Activated CD4-positive, alpha-beta T cell treated with anti-CD3 and anti-CD28 coated beads, Interleukin-2, amount 10 ng/mL, durations not matched to agents 24 days and 14 days (primary cell): ENCODE measurements at places on chromosomes 7 and 10. TPM values are rescaled to one million over a fixed set of nuclear protein-coding genes. Genes with fewer than 3 reads are reported as not detected.

The C10orf105 gene
- total RNA-seq, result 0.26 and 0.33 TPM in 2 replicates

The DOCK4 gene
- 0.33 and 0.89 TPM in 2 replicates for total RNA-seq

The TRPV5 gene
- total RNA-seq, result not detected in 2 replicates

The WDR86 gene
- not detected in 2 replicates for total RNA-seq

The ZNF365 gene
- total RNA-seq, result not detected in 2 replicates

The HTR5A gene
- not detected in 2 replicates for total RNA-seq

The MYL10 gene
- total RNA-seq, result not detected in 2 replicates

The IDI2 gene
- not detected in 2 replicates for total RNA-seq

The SYNPO2L gene
- total RNA-seq, result 0.05 TPM in 1 of 2 replicates, not detected in the other

The AKR1C1 gene
- total RNA-seq, result 0.62 and 1.0 TPM in 2 replicates

GRCh38 chr7:127264219-127264618 is 11.5 kb upstream of the GRM8 start:
- no peak for DNase-seq

DNA sequence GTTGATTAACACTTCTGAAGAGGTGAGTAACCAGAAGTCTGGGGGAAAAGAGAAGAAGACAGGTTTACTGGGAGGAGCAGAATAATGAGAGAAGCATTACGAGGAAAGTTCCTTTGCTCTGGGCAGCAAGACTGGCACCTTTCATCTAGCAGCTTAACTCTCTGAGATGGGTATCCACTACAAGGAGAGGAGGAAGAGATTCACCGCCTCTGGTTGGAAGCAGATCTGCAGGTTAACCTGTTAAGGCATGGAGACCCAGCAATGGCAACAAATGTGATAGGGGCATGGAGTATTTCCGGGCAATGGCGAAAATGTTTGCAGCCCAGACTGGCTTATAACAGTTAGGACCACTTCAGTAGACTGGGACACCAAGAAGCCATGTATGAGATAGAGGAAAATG is 162.2 kb downstream of the TFEC start:
- DNase-seq, result no peak

DNA sequence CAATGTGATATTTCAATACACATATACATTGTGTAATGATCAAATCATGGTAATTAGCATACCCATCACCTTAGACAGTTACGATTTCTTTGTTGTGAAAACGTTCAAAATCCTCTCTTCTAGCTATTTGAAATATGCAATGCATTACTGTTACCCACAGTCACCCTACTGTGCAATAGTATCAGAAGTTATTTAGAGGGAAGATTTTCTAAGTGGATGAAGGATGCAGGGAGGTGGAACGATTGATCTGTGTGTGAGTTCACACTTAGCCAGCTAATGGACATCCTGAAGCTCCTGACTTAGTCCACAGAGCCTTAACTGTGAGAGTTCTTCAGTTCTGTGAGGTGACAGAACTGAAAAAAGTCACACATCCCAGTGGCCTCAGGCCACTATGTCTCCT is 97.2 kb upstream of the LAMB4 start:
- DNase-seq, result no peak

DNA sequence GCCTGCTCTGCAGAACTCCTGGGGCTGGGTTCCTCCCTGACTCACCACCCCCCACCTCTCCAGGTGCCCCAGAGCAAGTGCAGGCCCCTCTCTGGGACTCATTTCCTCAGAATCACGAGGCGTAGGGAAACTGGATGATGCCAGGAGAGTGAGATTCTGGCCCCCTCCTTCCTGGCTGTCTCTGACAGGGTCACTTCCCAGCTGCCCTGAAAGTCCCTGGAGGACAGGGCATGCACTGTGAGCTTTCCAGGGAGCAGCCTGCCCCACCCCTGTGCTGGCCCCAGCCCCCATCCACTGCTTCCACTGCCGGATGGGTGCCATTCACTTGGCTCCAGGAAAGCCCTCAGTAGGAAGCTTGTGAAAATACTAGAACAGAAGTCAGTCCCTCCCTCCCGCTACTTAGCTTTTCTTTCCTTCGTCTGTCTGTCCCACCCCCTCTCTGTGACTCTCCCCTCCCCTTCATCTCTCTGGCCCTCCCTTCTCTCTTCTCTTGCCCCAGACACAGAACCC is 10.4 kb downstream of the TACR2 start:
- DNase-seq, result no peak

GRCh38 chr10:115950320-115950719 is 322.7 kb downstream of the GFRA1 start:
- no peak for DNase-seq

DNA sequence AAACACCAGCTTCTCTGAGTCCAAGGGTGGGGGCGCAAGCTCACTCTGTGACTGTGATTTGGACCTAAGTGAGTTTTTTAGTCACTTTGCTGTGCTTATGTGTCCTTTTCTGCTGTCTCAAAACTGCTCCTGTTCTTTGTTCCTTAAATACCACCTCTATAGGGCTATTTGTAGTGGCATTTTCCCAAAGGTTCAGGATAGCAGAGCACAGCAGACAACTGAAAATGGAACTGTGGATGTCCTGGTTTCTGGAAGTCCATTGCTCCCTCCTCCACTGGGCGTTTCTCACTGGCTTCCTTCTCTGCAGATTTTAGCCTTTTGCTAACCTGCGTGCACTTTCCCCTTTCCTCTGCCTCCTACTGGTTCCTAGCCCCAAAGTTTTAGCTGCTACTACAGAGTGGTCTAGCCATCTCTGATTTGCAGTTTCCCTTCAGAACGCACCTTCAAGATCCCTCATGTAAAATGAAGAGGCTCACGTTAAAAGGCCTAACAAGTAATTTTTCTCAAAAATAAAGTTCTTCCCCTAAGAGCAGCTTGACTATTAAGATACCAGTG is 25.6 kb downstream of the BLVRA start:
- DNase-seq, result no peak

- DNase-seq, result no peak
Observed at GRCh38 chr10:102545997-102546396, 42.2 kb downstream of the SUFU start.

- DNase-seq, result no peak
Observed at GRCh38 chr7:101663747-101664146, 34.7 kb upstream of the MYL10 start.

GRCh38 chr10:423178-423577 is 266.3 kb downstream of the DIP2C start:
- no peak for DNase-seq

GRCh38 chr10:5532618-5533097 is 7.9 kb downstream of the CALML3 start:
- DNase-seq, result no peak

GRCh38 chr10:124057601-124058000 is 35.8 kb downstream of the CHST15 start:
- no peak for DNase-seq

- no peak for DNase-seq
Observed at GRCh38 chr10:122188706-122189105, 82.4 kb upstream of the BTBD16 start.

GRCh38 chr7:4747746-4748145 is 27.7 kb upstream of the AP5Z1 start:
- no peak for DNase-seq

- no peak for DNase-seq
Observed at GRCh38 chr7:12638851-12639456, 48.5 kb upstream of the ARL4A start.

GRCh38 chr7:38339953-38340819 is 66.8 kb upstream of the TARP start:
- no peak for DNase-seq

DNA sequence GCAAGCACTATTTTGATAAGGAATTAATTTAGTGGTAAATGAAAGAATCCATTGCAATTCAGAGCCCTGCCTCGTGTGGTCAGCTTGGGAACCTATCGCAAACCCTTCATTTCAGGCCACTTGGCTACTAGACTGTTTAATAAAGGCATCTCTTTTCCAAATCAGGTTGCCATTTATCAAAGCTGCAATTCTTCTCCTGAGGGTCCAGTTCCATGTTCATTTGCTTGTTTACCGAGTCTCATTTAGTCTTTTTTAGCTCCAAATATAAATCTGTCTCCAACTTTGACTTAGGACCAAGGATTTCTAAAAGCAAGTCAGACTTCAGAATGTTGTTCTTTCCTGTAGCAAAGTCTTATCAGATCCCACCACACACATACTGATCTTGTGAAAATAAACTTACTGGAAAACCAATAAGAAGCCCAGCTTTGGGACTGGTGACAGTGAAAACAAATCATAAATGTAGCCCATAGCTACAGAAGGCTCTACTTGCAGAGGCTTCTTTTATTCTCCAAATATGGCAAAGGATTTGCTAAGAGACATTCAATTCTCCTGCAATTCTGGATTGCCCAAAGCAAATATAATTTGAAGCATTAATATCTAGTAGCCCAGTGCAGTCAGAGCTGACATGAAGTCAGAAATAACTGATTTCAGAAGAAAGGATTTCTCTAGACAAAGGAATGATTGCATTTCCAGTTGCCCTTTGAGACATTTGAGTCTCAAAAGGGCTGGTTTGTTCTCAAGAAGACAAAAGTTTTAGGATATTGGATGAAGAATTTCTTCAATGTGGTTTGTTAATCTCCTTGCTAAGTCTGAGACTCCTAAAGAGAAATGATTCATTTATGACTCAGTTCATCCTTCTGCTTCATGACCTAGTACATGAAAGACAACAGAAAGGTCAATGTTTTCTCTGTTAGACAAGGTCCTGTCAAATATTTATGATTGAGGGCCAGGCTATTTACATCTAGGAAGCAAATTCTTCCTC is 28.0 kb downstream of the PPP1R3C start:
- no peak for DNase-seq

DNA sequence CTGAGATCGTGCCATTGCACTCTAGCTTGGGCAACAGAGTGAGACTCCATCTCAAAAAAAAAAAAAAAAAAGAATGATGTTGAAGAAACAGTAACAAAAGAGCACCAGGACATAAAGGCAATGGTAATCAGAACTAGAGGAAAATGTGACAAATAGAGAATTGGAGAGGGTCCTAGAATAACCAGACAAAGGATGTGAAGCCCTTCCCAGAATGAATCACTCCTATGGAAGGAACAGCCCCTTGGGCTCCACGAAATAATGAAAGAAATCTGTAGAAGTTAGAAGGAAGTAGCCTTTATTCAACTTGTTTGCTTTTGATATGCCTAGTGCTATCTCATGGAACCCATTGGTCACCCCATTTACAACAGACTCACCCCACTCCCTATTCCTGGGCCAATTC is 169.2 kb downstream of the SUGCT start:
- DNase-seq, result no peak

DNA sequence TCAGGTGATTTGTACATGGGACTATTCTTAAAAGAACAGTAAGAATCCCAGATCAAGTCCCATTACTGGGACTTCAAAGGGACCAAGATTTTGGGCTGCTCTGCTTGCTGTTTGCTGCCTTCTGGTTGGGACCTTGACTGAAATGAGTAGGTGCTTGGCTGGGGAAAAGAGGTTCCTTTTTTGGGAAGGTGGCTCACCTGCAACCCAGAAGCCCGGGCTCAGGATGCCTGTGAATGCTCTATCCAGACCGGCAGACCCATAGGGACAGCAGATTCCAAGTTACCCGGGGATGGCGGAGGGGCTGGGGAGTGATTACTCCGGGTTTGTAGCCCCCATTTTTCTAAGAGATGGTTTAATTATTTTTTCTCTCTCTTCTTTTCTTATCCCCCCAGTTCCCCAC is 104.0 kb downstream of the CPXM2 start:
- no peak for DNase-seq

DNA sequence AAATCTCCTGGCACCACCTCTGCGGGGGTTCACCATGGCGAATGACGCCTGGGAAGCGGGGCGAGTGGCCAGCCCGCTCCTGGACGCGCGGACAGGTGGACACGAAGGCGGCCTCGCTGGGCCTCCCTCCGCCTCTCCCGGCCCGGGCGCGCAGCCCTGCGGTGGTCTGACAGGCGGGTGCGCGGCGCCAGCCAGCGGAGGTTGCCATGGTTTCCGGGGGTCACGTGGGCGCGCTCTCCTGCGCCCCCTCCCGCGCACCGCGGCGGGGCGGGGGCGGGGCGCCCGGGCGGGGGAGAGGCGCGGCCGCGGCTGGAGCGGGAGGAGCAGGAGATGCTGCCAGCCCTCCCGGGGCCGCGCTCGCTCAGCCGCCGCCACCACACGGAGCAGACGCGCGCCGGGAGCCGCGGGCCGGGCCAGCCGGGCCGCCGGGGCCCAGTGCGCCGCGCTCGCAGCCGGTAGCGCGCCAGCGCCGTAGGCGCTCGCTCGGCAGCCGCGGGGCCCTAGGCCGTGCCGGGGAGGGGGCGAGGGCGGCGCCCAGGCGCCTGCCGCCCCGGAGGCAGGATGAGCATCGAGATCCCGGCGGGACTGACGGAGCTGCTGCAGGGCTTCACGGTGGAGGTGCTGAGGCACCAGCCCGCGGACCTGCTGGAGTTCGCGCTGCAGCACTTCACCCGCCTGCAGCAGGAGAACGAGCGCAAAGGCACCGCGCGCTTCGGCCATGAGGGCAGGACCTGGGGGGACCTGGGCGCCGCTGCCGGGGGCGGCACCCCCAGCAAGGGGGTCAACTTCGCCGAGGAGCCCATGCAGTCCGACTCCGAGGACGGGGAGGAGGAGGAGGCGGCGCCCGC is at the start of gene PRKAR2B:
TSS of gene PRKAR2B (plus strand) at position 359 of the 848 bp plus-strand sequence. CDS start at position 562, 203 bp downstream.
- DNase-seq, result peak; percentile 92

DNA sequence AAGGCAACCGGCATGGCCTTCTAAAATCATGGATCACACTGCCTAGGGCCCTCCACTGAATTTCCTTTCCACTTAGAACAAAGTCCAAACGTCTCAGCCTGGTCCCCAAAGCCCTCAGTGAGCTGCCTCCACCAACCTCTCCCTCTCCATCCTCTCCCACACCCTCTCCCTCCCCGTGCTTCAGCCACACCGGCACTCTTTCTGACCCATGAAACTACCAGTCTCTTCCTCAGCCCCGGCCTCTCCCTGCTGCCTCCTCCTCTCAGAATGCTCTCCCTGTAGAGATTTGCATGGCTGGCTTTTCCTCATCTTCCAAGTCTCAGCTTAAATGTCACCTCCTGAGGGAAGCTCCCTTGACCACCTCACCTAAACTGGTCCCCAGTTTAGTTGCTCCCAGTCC is 219.0 kb upstream of the ZMIZ1 start:
- DNase-seq, result no peak

DNA sequence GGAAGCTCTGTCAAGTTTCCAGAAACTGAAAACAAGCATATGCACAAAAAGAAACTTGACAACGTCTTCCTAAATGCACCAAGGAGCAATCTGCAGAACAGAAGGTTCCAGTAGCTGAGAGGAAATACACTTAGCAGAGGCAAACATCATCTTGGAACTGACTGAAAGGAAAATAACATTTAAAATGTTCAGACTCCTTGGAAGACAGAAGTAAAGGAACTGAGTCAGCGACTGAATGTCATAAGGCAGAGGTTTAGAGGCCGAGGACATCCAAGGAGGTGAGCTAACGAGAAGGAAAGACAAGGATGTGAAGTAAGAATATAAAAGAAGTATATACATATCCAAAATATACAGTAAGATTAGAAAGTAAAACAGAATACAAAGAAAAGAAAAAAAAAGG is 24.1 kb downstream of the SEMA3D start:
- no peak for DNase-seq

GRCh38 chr10:4213441-4213840 is 428.4 kb upstream of the KLF6 start:
- DNase-seq, result no peak

DNA sequence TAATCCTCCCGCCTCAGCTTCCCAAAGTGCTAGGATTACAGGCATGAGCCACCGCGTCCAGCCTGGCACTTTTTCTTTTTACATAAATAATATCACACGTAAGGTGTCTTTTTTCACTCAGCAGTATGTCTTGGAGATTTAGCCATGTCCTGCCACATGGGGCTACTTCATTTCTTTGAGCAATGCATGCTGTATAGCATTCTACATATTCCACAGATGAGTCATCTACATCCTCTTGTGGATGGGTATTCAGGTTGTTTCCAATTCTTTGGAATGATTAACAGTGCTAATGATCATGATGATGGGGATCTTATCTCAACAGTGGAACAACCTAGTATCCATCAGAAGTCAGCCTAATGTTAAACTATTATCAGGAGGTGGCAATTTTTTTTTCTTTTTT is 50.8 kb downstream of the ZNF503 start:
- no peak for DNase-seq
